Effector memory CD4-positive, alpha-beta T cell (primary cell): ENCODE measurements at places on chromosomes 11 and 22.

DNA sequence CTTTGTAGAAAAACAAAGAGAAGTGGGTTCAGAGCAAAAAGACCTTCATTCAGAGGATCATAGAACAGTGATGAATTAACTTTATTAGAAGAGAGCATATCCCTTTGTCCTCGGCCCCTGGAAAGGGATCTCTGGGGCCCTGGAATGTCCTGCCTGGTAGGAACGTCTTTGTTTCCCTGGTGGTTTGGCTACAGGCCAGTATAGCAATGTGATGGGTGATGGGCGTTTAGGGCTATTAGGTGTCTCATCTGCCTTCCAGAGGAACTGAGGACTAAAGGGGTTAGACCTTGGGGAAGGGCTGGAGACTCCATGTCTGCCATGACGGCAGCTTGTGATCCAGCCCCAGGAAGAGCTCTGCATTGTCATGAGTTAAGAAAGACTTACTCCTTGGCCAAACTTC is 9.1 kb downstream of the APOL4 start:
- DNase-seq, result no peak

DNA sequence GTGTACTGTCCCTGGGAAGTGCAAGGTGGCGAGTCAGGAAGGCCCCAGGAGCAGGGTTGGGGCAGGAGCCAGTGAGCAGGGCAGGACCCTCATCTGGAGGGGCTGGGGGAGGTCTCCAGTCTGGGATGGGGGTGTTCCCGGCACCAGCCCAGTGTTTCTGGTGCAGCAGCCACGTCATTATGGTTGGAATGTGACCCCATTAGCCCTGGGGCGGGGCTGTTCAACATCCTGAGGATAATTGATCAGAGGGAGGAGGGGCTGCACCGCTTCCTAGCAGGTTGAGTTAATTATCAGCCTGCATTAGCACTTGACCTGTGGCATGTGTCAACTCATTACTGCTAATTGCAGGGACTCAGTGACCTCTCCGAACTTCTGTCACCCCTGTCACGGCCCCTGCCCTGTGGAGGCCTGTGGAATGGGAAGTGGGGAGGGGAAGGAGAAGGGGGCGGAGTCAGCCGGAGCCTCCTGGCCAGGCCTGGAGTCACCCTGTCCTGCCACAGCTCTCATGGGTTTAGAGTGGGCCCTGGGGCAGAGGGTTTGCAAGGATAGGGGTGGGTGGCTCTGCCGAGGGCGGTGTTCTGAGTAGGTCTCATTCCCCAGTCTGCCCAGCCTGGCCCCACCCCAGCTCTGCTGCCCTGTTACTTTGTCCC is 52.8 kb upstream of the CCDC188 start:
- DNase-seq, result no peak

- DNase-seq, result no peak
Measured at GRCh38 chr22:21682385-21683175, 16.8 kb downstream of the PPIL2 start.

DNA sequence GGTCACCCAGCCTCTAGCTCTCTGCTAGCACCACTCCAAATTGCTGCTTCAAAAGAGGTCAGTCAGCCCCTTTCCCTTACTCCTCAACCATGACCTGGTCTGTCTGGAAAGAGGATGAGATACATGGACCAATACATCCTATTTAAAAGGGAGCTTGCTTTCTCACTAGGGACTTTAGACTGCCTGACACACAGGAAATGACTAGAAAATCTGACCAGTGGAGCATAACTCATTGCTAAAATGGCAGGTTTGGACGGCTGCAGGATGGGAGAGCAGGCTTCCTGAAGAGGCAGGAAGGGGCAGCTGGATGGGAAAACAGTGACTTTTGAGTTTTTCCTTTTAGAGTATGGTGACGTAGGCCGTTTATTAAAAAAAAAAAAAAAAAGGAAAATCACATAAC is 25.3 kb downstream of the STIM1 start:
- DNase-seq, result no peak

- no peak for DNase-seq
Measured at GRCh38 chr22:17443405-17444203, 74.3 kb downstream of the CECR2 start.

GRCh38 chr11:75603791-75604736 is 42.0 kb downstream of the SERPINH1 start:
- no peak for DNase-seq

DNA sequence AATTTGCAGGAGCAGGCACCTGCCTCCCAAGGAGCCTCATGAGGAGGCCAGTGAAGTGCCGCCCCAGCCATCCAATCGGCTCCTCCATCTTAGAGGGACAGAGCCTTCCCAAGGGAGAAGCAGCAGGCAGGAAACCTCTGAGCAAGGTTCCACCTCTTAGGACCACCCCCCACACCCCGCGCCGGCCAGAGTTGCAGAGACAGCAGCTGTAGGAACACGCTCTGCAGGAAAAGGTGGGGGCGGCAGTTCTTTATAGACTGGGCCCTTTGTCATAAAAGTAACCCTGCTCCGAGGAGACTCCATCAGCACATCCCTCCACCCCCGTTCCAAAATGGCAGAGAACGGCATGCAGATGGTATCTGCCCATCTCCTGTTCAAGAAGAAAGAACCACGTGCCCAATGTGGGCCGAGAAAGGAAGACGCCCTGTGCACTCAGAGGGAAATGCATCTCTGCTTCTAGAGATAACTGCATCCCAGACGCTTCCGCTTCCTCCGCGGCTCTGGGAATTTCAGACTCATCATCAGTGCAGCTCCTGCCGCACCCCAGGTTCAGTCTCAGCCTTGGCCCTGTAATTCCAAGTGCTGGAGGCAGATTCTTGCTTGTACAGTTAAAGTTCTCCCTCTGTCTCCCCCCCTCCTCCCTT is 98.5 kb downstream of the SPATA19 start:
- no peak for DNase-seq

DNA sequence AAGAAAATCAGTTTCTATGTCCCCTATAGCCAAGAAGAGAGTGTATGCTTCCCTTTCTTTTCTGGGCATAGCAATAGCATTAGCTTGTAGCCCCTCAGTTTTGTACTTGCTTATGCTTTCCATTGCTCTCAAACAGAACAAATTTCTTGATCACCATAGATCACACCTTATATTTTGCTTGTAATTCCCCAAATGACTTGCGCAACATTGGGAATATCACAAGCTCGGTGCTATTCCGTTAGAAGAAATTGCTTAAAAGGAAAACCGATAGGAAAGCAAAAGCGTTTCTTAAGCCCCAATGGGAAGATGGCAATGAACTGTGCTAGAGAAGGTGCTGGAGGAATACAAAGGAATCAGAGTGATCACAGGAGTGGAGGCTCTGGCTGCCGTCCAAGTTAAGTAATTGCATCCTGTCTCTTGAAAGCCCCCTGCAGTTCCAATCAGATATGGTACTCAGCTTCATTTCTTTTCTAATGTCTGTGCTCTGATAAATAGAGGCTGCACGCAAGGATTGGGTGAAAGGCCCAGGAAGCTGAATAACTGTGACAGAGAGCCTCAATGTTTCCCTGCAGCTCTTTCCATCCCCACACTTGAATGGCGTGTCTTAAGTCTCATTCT is 182.1 kb upstream of the KIRREL3 start:
- DNase-seq, result no peak

DNA sequence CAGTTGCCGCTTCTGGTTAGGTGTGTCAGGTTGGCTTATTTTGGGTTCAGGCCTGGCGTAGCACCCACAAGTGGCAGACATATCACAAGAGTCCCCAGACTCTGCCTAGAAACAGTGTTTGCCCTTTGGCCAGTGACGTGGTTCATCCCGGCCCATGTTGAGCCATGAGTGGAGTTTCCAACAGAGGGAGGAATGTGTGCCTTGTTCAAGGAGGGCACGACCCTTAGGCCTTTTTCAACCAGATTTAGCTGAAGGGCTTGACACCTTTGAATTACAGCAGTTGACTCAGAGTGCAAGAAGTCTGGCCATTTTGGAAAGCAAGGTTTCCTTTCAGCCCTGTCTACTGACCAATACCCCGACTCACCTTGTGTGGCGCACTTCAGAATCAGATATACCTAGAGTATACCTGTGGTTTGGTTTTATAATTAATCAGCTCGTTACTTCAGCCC is 15.1 kb upstream of the AIFM3 start:
- DNase-seq, result no peak

GRCh38 chr11:72574548-72575460 is 99.4 kb downstream of the PDE2A start:
- no peak for DNase-seq

DNA sequence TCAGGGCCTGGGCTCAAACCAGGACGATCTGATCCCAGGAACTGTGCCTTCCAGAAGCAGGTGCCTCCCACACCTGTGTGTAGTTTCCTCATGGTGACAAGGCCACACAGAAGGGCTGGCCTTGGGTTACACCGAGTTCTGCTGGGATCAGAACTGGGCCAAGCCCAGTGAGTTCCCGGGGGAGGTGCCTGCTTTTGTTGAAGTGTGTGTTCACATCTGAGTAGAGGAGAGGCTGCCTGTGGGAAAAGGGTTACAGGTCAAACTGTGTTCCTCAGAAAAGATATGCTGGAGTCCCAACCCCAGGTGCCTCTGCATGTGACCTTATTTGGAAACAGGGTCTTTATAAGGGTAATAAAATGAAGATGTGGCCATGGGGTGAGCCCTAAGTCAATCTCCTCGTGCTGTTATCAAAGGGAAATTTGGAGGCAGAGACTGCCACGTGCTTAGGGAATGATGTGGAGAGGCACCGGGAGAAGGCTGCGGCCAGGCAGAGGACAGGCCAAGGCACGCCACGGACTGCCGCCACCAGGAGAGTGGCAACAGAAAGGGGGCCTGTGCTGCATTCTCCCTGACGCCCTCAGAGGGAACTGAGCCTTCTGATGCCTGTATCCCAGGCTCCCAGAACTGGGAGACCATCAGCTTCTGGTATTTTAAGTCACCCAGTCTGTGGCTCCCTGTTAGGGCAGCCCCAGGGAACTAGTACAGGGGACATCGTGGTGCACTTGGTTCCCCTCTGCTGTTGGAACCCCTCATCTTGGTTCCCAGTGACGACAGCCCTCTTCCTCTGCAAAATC is 158.8 kb downstream of the CACNA1I start:
- no peak for DNase-seq

GRCh38 chr11:47372422-47372821 is 5.9 kb downstream of the SPI1 start:
- no peak for DNase-seq

DNA sequence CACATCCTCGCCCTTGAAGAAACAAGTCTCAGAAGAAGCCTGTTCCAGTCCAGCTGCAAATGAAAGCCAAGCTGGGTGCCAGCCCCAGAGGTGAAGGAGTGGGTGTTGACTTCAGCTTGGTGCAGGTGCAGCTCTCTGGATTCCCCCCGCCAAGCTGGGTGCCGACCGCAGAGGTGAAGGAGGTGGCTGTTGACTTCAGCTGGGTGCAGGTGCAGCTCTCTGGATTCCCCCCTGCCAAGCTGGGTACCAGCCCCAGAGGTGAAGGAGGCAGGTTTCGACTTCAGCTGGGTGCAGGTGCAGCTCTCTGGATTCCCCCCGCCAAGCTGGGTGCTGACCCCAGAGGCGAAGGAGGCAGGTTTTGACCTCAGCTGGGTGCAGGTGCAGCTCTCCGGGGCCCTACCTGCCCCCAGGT is 1234.0 kb downstream of the TBC1D22A start:
- DNase-seq, result no peak

GRCh38 chr11:128552783-128553661 is 34.3 kb downstream of the ETS1 start:
- DNase-seq, result no peak

DNA sequence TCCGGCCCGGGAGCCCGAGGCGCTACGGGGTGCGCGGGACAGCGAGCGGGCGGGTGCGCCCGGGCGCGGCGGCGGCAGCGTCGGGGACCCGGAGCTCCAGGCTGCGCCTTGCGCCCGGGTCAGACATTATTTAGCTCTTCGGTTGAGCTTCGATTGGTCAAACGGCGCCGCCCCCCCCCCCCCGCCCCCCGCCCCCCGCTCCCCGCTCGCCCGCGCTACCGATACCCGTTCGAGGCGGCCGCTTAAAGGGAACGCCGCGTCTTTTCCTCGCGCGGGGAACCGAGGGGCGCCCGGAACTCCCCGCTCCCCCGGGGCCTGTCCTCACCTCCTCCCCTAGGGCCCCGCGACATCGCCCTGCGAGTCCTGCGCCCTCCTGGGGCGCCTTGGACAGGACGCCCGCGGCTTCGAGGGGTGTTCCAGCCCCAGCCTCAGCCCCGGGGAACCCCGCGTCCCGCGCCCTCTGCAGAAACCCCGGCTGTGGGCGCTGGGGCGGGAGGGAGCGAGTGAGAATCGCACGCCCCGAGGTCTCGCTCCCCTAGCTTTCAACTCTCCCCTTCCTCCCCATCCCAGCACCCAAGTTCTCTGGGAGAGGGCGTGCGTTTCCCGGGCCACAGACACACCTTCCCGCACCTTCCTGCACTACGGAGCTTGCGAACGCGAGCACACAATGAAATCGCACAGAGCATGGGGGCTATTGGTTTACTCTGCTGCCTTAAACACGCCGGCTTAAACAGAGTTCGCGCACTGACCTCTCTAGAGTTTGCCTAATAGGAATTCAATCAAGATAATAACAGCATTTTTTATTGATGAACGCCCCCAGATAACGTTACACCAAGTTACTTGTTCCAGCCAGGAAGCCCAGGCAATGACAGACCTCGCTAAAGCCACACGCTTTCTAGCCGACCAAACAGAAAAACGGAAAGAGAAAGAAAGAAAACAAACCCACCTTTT is at the start of gene BDNF:
TSS of gene BDNF (minus strand) at position 105 of the 951 bp plus-strand sequence. CDS start 41,891 bp downstream, outside the sequence.
- DNase-seq, result no peak

DNA sequence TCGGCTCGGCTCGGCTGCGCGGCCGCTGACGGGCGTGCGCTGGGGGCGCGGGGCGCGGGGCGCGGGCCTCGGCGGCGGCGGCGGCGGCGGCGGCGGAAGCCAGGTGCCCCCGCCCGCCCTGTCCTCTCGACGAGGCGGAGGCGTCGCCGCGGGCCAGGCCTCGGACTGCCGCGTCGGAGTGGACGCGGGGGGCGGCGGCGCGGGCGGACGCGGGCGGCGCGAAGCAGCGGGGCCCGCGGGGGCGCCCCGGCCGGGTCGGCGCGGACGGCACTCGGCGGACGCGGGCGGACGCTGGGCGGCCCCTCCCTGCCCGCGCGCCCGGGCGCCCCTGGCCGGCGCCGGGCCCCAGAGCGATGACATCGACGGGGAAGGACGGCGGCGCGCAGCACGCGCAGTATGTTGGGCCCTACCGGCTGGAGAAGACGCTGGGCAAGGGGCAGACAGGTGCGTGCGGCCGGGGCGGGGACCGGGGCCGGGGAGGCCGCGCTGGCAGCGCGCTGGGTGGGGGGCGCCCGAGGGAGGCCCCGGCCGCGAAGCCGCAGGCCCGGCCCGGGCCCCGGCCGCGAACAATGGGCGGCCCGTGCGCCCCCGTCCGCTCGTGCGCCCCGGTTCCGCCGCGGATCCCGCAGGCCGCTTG is at the start of gene BRSK2:
TSS of gene BRSK2 (plus strand) at position 3 of the 637 bp plus-strand sequence. CDS start at position 354, 351 bp downstream.
- no peak for DNase-seq

GRCh38 chr22:21696115-21696514 is 30.3 kb downstream of the PPIL2 start:
- no peak for DNase-seq

DNA sequence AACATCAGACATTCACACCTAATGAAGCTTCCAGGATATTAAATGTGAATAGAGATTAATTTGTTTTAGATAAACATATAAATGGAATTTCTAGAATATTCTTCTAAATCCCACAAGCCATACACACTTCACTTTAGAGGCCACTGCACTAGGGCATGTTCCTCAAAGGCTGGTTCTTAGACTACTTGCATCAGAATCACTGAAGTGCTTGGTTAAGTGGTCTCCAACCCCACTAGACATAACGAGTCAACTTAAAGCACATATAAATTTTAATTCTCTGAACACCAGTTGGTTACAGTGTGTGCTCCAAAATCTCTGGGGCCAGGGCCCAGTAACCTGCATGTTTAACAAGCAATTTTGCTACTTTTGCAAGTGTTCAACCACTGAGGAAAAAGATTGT is 7.9 kb upstream of the ALKBH8 start:
- DNase-seq, result no peak

GRCh38 chr11:46846510-46846830 is 390 bp upstream of the CKAP5 start:
- DNase-seq, result no peak

GRCh38 chr22:27348634-27349033 is 452.9 kb downstream of the MN1 start:
- DNase-seq, result no peak
